ENCODE measurements at places on chromosomes 11 and 22.
A peak's percentile ranks its signal among the peaks of the same experiment; 100 is the strongest.

DNA sequence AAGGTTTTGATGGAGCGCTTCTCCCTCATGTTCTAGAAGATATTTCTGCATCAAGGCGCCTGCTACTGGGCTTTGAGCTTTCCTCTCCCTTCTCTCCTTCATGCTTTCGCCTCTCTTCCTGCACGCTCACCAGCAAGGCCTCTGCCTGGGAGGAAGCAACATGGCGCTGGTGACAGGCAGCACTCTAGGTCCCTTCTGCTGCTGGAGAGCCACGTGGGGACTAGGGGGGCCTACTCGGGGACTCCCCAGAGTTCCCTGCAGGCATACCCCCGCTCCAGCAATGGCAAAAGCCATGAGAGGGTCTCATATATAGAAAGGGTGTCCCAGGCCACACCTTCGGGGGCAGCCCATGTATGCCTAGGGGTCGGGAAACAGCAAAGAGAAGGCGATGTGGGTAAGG is 49.7 kb downstream of the GRIK4 start:
- H3K4me1 ChIP-seq: peaks cover 10% of the 10 kb centered on the region
- DNase-seq: no peak
- H3K36me3 ChIP-seq: no peaks in the 10 kb centered on the region
- no peaks in the 10 kb centered on the region for H3K27me3 ChIP-seq
- H3K4me3 ChIP-seq: no peak overlapping the region
- no peak overlapping the region for H3K27ac ChIP-seq

- peaks cover 4% of the 10 kb centered on the region for H3K4me1 ChIP-seq
- no peaks in the 10 kb centered on the region for H3K27me3 ChIP-seq
- H3K4me3 ChIP-seq: no peak overlapping the region
- peak; percentile 63 for DNase-seq
- no peak overlapping the region for H3K27ac ChIP-seq
Observed at GRCh38 chr11:130315354-130315970, 745 bp upstream of the ZBTB44 start.

DNA sequence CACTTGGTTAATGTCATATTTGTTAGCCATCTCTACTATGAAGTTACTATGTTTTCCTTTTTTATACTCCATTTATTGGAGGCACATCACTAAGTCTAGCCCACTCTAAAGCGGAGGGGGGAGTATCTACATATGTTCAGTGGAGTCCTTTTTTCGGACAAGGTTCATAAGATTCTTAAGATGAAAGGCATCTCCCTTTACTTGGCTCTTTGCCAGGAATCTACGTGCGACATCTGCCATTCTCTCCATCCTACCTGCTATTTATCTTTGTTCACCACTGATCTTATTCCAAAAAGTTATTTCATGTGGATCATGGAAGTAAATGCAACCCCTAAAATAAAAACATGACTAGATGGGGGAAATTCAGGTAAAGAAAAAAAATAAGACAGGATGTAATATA is 77.4 kb upstream of the YWHAH start:
- DNase-seq: no peak
- H3K27ac ChIP-seq: no peak overlapping the region
- H3K4me1 ChIP-seq: peaks cover 2% of the 10 kb centered on the region

GRCh38 chr11:35035894-35036408 is 103.0 kb upstream of the CD44 start:
- H3K4me3 ChIP-seq: no peak overlapping the region
- no peak for DNase-seq
- peaks cover 3% of the 10 kb centered on the region for H3K4me1 ChIP-seq

DNA sequence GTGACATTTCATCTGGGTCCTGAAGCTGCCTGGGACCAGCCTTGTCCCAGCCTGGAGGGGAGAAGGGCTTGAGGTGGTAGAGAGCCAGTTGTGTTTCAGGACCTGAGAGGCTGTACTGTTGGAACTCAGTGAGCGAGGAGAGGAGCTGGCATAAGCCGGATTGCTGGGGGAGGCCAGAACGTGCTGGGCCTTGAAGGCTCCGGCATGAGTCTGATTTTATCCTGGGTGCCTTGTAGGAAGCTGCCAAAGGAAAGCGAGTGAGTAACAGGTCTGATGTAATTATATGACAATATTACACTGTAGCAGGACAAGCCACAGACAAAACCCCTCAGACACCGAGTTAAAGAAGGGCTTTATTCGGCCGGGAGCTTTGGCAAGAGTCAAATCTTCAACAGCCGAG is 17.2 kb downstream of the AP2A2 start:
- H3K4me3 ChIP-seq: no peak overlapping the region
- H3K27me3 ChIP-seq: no peaks in the 10 kb centered on the region
- DNase-seq: no peak
- H3K36me3 ChIP-seq: no peaks in the 10 kb centered on the region

DNA sequence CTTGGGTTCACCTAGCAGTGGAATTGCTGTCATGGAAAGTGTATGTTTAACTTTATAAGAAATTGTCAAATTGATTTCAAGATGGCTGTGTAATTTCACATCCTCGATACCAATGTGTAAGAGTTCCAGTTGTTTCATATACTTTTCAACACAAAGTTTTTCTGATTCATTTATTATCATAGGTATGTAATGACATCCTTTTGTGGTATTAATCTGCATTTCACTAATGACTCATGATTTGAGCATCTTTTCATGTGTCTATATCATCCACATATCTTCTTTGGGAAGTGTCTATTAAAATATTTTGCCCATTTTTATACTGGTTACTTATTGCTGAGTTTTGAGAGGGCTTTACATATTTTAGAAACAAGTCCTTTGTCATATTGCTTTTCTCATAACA is 17.0 kb upstream of the GLYATL1B start:
- H3K36me3 ChIP-seq: no peaks in the 10 kb centered on the region
- no peak overlapping the region for H3K4me3 ChIP-seq
- no peaks in the 10 kb centered on the region for H3K27me3 ChIP-seq
- H3K4me1 ChIP-seq: no peaks in the 10 kb centered on the region
- no peak overlapping the region for H3K27ac ChIP-seq

GRCh38 chr11:35174666-35175065 is 35.7 kb downstream of the CD44 start:
- H3K4me3 ChIP-seq: no peak overlapping the region
- no peak for DNase-seq
- no peaks in the 10 kb centered on the region for H3K27me3 ChIP-seq
- H3K4me1 ChIP-seq: peaks cover 8% of the 10 kb centered on the region

DNA sequence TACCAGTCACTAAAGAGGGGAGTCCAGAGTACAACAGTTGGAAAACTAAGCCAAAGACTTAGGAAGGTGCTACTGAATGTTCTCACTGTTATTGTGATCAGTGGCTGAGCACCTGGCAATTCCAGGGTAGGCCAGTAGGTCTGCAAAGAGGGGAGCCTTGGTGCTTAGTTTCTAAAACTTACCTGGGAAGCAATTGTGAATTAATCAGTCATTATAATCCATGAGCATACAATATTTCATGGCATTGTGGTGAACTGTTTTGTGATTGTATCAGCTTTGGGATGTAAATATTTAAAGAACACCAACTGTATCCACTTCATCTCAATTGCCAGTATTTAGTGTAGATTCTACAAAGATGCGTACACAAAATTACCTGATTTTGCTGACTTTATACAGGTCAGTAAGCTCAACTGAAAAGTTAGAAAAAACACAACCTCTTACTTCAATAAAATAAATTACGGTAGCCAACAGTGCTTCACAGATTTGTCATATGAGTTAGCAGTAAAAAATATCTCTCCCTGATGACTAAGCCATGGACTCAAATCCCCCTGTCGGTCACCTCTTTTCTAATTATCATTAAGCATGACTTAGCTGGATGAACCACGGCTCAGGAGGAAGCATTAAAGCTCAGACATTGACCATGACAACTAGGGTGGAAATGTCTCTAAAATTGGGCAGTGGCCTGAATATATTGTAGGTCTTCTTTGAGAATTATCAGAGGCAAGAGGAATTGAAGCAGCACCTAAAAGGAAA is 30.8 kb upstream of the SORL1 start:
- no peaks in the 10 kb centered on the region for H3K36me3 ChIP-seq
- H3K27me3 ChIP-seq: no peaks in the 10 kb centered on the region
- H3K4me3 ChIP-seq: no peak overlapping the region
- H3K4me1 ChIP-seq: no peaks in the 10 kb centered on the region
- DNase-seq: peak; percentile 18
- no peak overlapping the region for H3K27ac ChIP-seq

- no peaks in the 10 kb centered on the region for H3K27me3 ChIP-seq
- H3K4me1 ChIP-seq: peaks cover 2% of the 10 kb centered on the region
- peaks cover 17% of the 10 kb centered on the region for H3K36me3 ChIP-seq
Observed at GRCh38 chr11:61327669-61328071, 5.2 kb downstream of the DDB1 start.

GRCh38 chr11:18063862-18064434 is 17.9 kb upstream of the TPH1 start:
- no peaks in the 10 kb centered on the region for H3K4me1 ChIP-seq
- no peak for DNase-seq
- H3K4me3 ChIP-seq: no peak overlapping the region
- H3K27me3 ChIP-seq: no peaks in the 10 kb centered on the region
- no peak overlapping the region for H3K27ac ChIP-seq
- no peaks in the 10 kb centered on the region for H3K36me3 ChIP-seq

- H3K4me3 ChIP-seq: no peak overlapping the region
- no peaks in the 10 kb centered on the region for H3K4me1 ChIP-seq
- H3K36me3 ChIP-seq: no peaks in the 10 kb centered on the region
- DNase-seq: no peak
Observed at GRCh38 chr22:50678651-50679521, 6.3 kb downstream of the SHANK3 start.

DNA sequence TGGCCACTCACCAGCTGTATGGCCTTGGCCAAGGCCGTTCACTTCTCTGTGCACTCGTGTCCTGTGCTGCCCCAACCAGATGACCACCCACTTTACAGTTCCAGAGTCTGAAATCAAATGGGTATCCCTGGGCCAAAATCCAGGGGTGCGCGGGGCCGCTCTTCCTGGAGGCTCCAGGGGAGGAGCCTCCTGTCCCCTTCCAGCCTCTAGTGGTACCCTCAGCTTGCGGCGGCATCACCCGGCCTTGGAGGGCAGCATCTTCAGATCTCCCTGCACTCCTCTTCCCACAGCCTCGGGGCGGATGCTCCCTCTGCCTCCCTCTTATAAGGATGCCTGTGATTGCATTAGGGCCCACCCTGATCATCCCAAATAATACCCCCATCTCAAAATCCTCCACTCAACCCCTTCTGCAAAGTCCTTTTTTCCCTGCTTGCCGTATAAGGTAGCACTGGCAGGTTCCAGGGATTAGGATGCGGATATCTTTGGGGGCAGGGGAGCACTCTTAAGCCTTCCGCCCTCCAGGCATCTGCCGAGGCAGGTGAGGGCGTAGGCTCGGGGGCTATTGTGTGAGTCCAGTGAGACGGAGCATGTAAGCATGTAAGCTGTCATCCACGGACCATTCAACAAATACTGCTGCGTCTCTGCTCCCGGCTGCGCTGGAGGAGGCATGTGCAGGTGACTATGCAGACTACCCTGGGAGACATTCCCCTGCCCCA is 24.4 kb upstream of the SHISAL1 start:
- H3K27me3 ChIP-seq: no peaks in the 10 kb centered on the region
- no peaks in the 10 kb centered on the region for H3K4me1 ChIP-seq
- H3K36me3 ChIP-seq: no peaks in the 10 kb centered on the region
- no peak overlapping the region for H3K27ac ChIP-seq
- no peak overlapping the region for H3K4me3 ChIP-seq
- no peak for DNase-seq

DNA sequence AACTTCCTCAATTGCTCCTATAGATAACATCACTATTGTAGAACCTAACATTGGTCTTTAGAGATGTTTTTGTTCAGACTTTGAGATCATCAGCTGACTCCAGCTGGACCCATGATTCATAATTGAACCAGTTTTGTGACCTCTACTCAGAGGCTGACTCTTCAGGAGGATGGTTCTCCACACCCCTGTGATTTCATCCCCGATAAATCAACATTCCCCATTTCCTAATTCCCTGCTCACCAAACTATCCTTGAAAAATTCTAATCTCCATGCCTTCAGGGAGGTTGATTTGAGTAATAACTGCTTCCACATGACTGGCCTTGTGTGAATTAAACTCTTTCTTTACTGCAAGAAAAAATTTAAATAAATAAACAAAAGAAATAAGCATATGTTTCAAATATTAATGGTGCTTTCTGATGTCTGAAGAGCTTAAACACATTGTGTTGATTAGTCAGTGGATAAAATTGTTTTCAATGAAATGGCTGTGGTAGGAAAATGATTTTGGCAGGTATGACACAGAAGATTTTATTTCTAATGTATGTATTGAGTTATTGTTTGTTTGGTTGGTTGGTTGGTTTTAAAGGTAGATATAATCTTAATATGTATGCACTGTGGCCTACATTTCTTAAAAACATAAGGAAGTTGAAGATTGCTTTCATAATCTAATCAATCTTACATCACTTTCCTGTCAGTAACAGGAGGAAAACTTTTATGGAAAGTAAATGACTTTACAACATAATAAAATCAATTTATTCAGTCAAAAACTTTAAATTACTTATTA is 427.9 kb upstream of the CCDC179 start:
- no peaks in the 10 kb centered on the region for H3K27me3 ChIP-seq

GRCh38 chr11:69088676-69089146 is 40.0 kb downstream of the TPCN2 start:
- peaks cover 3% of the 10 kb centered on the region for H3K36me3 ChIP-seq
- no peaks in the 10 kb centered on the region for H3K4me1 ChIP-seq
- H3K4me3 ChIP-seq: no peak overlapping the region
- no peak overlapping the region for H3K27ac ChIP-seq

GRCh38 chr11:15897211-15897960 is 459.0 kb downstream of the SOX6 start:
- no peak overlapping the region for H3K27ac ChIP-seq
- H3K36me3 ChIP-seq: no peaks in the 10 kb centered on the region
- H3K4me1 ChIP-seq: peaks cover 2% of the 10 kb centered on the region

- peaks cover 5% of the 10 kb centered on the region for H3K4me1 ChIP-seq
- no peak overlapping the region for H3K27ac ChIP-seq
- H3K27me3 ChIP-seq: no peaks in the 10 kb centered on the region
- peak; percentile 92 for DNase-seq
- H3K4me3 ChIP-seq: no peak overlapping the region
- no peaks in the 10 kb centered on the region for H3K36me3 ChIP-seq
Observed at GRCh38 chr22:46201059-46201757, 48.9 kb downstream of the CDPF1 start.

DNA sequence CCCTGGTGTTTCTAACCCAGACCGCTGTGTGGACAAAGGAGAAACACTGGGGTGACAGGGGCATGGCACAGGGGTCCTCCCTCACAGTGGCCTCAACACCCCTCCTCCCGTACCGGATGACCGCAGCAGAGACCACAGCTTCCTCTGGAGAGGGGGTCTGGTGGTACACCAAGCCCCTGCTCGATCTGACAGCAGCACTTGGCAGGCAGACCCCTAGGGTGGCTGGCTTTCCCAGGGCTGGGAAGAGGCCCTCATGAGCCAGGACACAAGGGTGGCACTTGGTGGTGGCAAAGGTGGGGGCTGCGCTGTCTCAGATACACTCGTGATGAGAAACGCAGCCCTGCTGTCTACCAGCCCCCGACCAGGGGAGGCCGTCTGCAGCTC is 38.7 kb downstream of the DUSP8 start:
- no peak overlapping the region for H3K4me3 ChIP-seq
- no peaks in the 10 kb centered on the region for H3K36me3 ChIP-seq
- DNase-seq: no peak
- peaks cover 3% of the 10 kb centered on the region for H3K27me3 ChIP-seq
- no peaks in the 10 kb centered on the region for H3K4me1 ChIP-seq

GRCh38 chr11:125055107-125055715 is 7.9 kb upstream of the SLC37A2 start:
- no peak overlapping the region for H3K27ac ChIP-seq
- DNase-seq: peak; percentile 84
- no peak overlapping the region for H3K4me3 ChIP-seq
- no peaks in the 10 kb centered on the region for H3K27me3 ChIP-seq

GRCh38 chr22:19661156-19661555 is 53.1 kb upstream of the SEPTIN5 start:
- H3K27ac ChIP-seq: no peak overlapping the region
- no peak overlapping the region for H3K4me3 ChIP-seq
- DNase-seq: no peak
- H3K4me1 ChIP-seq: no peaks in the 10 kb centered on the region

Data from mesendoderm (in vitro differentiated cells).